ENCODE measurements at places on chromosomes 7 and 10. TPM values are rescaled to one million over a fixed set of nuclear protein-coding genes. Genes with fewer than 3 reads are reported as not detected.

The MDH2 gene
- 66.4 TPM for total RNA-seq

The GLI3 gene
- 0.36 TPM for total RNA-seq

The PRKCQ gene
- total RNA-seq, result 43.9 TPM

DNA sequence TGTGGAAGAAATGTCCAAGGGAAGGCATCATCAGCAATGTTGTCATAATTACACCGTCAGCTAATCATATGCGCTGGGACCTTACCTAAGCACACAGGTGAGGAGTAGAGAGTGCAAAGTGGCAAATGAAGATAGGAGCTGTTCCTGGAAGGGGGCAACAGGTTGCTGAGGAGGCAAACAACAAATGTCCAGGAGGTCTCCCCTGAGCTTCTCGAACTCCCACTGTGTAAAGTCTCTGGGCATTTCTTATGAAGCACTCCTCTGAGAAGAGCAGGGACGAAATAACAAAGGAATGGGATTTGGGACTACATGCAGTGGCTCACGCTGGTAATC lies 152.5 kb downstream of the DOCK4 start:
- H3K4me3 ChIP-seq, result no peak overlapping the region
- H3K36me3 ChIP-seq, result no peaks in the 10 kb centered on the region
- H3K27me3 ChIP-seq, result no peaks in the 10 kb centered on the region
- H3K4me1 ChIP-seq, result no peaks in the 10 kb centered on the region

GRCh38 chr7:2165610-2166594 lies 66.8 kb downstream of the MAD1L1 start:
- no peak overlapping the region for H3K4me3 ChIP-seq
- no peaks in the 10 kb centered on the region for H3K27me3 ChIP-seq
- no peak for DNase-seq
- H3K27ac ChIP-seq, result no peak overlapping the region
- H3K36me3 ChIP-seq, result no peaks in the 10 kb centered on the region

- H3K4me3 ChIP-seq, result no peak overlapping the region
- H3K27ac ChIP-seq, result no peak overlapping the region
- H3K36me3 ChIP-seq, result no peaks in the 10 kb centered on the region
- no peak for DNase-seq
- no peaks in the 10 kb centered on the region for H3K27me3 ChIP-seq
These were observed 129.6 kb upstream of the SEMA3A start for GRCh38 chr7:84324136-84324630.

GRCh38 chr10:32338262-32338661 lies 8.7 kb downstream of the EPC1 start:
- DNase-seq, result no peak
- H3K27ac ChIP-seq, result no peak overlapping the region
- H3K4me3 ChIP-seq, result no peak overlapping the region
- no peaks in the 10 kb centered on the region for H3K27me3 ChIP-seq
- H3K36me3 ChIP-seq, result peaks cover under 1% of the 10 kb centered on the region

The UCN3 gene
- total RNA-seq, result not detected

- H3K27ac ChIP-seq, result no peak overlapping the region
- H3K4me1 ChIP-seq, result no peaks in the 10 kb centered on the region
- no peaks in the 10 kb centered on the region for H3K36me3 ChIP-seq
- H3K27me3 ChIP-seq, result no peaks in the 10 kb centered on the region
These were observed 142.6 kb downstream of the RNLS start for GRCh38 chr10:88440541-88440940.

DNA sequence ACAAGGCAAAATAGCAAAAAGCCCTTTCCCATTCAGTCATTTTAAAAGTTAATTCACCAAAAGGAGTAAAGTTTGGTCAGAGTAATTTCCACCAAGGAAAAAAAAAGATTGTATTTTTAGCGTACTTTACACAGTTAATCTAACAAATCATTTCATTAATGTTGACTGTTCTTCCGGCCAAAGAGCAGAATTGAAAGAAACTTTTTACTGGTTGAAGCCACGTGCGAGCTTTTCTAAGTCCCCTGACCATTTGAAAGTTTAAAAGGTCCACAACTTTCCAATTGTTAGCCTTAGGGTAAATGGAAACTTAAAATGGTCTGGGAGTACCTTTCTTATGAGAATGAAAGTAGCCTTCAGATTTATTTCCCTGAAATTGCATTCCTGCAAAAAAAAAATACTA lies 296.7 kb downstream of the ARL4A start:
- no peak for DNase-seq
- H3K27ac ChIP-seq, result no peak overlapping the region
- H3K27me3 ChIP-seq, result no peaks in the 10 kb centered on the region

- no peak overlapping the region for H3K4me3 ChIP-seq
- H3K27ac ChIP-seq, result no peak overlapping the region
- no peaks in the 10 kb centered on the region for H3K27me3 ChIP-seq
- H3K36me3 ChIP-seq, result no peaks in the 10 kb centered on the region
- DNase-seq, result no peak
- H3K4me1 ChIP-seq, result no peaks in the 10 kb centered on the region
These were observed 18.2 kb downstream of the OIT3 start for GRCh38 chr10:72911758-72912157.

The VTI1A gene
- 56.5 TPM for total RNA-seq

DNA sequence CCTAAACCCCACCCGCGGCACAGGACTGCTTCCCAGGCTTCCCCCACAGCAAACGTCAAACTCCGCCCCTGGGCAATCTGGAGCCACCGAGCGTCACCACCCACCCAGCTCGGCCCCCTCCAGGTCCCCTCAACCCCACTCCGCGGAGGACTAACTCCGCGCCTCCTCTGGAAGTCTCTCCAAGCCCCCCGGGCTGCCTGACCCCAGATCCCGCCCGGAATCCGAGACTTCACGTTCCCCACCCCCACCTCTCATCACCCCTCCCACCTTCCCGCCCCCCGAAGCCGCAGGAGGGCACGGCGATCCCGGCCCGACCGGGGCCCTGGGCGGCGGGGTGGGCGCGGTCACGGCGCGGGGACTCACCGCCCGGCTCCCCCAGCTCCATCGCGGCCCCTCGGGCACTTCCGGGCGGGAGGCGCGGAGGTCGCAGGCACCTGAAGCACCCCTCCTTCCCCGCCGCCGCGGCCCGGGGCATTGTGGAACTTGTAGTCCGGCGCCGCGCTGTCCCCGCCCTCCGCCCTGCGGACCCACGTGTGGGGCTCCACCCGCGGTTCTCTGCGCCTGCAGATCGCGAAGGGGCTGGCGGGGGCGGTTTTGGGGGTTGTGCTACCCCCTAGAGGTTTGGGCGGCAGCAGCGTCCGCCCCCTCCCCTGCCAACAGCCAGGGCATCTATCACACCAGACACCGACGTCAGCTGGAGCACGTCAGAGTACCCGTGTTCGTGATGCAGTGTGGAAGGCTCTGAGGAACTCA lies at the start of gene TMUB1:
TMUB1 (minus strand) TSS at position 423 of the 753 bp plus-strand sequence. CDS start 930 bp downstream, outside the sequence.
- H3K27ac ChIP-seq, result peak within 1 kb of the TSS; percentile 80
- H3K4me1 ChIP-seq, result peaks cover 72% of the 10 kb centered on the region
- peaks cover 5% of the 10 kb centered on the region for H3K36me3 ChIP-seq
- DNase-seq, result peak; percentile 79
- no peaks in the 10 kb centered on the region for H3K27me3 ChIP-seq
- peak within 1 kb of the TSS; percentile 79 for H3K4me3 ChIP-seq

The LRRC4 gene
- 1.6 TPM for total RNA-seq

The LLCFC1 gene
- total RNA-seq, result not detected

DNA sequence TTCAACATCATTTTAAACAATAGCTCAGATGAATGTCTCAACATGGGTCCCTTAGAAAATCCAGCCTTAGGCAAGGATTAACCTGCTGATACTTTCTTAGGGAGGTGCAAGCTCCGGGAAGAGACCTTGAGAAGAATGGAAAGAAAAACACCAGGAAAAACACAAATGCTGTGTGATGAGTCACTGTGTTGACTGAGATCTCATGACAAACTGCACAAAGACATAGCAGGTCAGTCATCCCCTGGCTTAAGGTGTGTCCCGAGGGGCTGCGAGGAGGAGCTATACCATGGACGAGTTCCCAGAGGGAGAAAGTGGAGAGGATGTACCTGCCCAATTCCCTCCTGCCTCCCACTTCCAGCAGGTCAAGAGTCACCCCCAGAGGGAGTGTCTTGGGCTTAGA lies 98.0 kb downstream of the TEX36 start:
- no peak for DNase-seq
- no peaks in the 10 kb centered on the region for H3K4me1 ChIP-seq
- H3K27me3 ChIP-seq, result no peaks in the 10 kb centered on the region
- no peak overlapping the region for H3K4me3 ChIP-seq

The OR2F1 gene
- total RNA-seq, result not detected

DNA sequence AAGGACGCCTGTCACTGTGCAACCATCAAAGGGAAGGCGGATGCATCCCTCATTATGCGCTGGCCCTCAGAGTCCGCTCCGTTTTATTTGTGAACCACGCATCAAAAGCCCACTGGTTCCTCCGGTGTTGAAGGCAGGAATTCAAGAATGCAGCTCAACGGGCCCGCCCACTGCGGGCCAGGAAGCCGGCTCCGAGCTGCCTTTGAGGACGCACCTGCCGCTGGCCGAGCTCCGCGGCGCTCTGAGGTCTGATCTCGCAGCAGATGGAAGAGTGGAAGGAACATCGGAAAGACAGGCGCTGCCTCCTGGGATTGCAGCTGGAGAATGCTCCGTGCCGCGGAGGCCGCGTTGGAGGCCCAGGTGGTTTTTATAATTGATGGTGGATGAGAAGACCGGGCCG lies 56.9 kb upstream of the ADGRA1 start:
- no peaks in the 10 kb centered on the region for H3K36me3 ChIP-seq
- no peaks in the 10 kb centered on the region for H3K27me3 ChIP-seq
- no peak for DNase-seq
- H3K4me3 ChIP-seq, result no peak overlapping the region
- H3K4me1 ChIP-seq, result no peaks in the 10 kb centered on the region

The SPAM1 gene
- total RNA-seq, result not detected

GRCh38 chr7:44057849-44058758 lies 7.3 kb downstream of the PGAM2 start:
- H3K4me1 ChIP-seq, result peaks cover 6% of the 10 kb centered on the region
- peaks cover 82% of the 10 kb centered on the region for H3K36me3 ChIP-seq
- no peak for DNase-seq
- no peaks in the 10 kb centered on the region for H3K27me3 ChIP-seq

DNA sequence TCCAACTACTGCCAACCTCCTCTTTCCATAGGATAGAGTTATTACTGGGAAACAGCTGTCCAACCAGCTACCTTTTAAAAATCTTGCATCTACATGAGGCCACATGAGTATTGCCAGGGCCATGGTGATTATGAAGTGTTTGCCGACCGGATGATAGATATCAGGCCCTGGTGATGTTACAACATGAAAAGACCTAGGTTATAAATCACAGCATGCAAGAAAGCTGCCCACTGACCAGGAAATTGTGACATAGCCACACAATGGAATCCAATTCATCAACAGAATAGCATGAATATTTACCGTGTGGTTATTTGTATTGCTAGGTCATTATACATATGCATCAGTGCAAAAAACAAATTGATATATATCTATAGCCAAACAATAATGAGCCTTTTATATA lies 517.0 kb downstream of the INHBA start:
- DNase-seq, result no peak
- no peak overlapping the region for H3K4me3 ChIP-seq
- no peaks in the 10 kb centered on the region for H3K27me3 ChIP-seq

The SDK1 gene
- 1.3 TPM for total RNA-seq

The AQP1 gene
- total RNA-seq, result 0.22 TPM

The TECTB gene
- total RNA-seq, result not detected

DNA sequence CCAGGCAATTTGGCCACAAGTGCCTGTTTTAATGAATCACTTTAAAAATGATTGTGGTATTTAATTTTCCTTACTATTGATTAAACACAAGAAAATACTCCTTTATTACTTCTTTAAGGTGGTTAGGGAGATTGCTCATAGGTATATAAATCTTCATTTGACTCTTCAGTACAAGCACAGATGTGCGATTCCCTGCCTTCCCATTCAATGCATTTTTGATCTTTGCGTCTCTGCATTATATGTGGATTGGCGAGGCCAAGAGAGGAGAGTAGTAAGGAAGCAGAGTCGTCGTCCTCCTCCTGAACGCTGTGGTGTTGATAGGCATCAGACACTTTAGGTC lies 683.7 kb downstream of the LRMDA start:
- no peak for DNase-seq
- H3K36me3 ChIP-seq, result no peaks in the 10 kb centered on the region

DNA sequence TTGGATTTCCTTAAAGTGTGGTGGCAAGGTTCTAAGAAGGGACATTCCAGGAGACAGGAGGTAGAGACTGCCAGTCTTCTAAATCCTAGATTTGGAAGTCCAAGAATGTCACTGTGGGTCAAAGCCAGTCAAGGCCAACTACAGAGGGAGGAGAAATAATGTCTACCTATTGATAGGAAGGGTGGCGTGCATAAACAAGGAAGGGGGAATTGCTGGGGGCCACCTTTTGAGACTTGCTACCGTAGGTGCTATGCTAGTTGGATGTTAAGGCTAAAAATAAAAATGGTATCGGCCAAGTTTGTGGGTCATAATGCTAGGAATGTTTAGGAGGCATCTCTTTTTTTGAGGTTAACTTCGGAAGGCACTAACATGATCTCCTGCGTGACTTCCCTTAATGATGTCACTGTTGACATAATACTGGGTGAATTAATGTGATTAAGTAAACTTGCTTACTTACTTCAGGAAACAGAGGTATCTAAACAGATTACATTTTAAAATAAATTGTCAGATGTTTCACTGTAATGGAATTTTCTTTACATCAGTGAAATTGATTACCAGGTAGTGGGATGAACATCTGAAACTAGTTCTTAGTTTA lies 4.8 kb downstream of the BTRC start:
- no peak overlapping the region for H3K4me3 ChIP-seq
- DNase-seq, result no peak
- no peak overlapping the region for H3K27ac ChIP-seq
- H3K4me1 ChIP-seq, result peaks cover 12% of the 10 kb centered on the region

- no peak overlapping the region for H3K4me3 ChIP-seq
- H3K27me3 ChIP-seq, result no peaks in the 10 kb centered on the region
These were observed 30.2 kb upstream of the ANKRD2 start for GRCh38 chr10:97542169-97543024.

The CLIP2 gene
- 2.7 TPM for total RNA-seq

- H3K36me3 ChIP-seq, result no peaks in the 10 kb centered on the region
- no peaks in the 10 kb centered on the region for H3K27me3 ChIP-seq
- no peak overlapping the region for H3K4me3 ChIP-seq
- no peak for DNase-seq
These were observed 117.6 kb upstream of the FERD3L start for GRCh38 chr7:19262826-19263225.

- H3K4me1 ChIP-seq, result peaks cover 50% of the 10 kb centered on the region
- H3K27ac ChIP-seq, result no peak overlapping the region
- DNase-seq, result no peak
These were observed 70.6 kb downstream of the PFKFB3 start for GRCh38 chr10:6273351-6273750.
